ENCODE measurements at places on chromosomes 4 and X.
A peak's percentile ranks its signal among the peaks of the same experiment; 100 is the strongest.

GRCh38 chr4:10053635-10054453 lies 32.5 kb upstream of the SLC2A9 start:
- no peak for DNase-seq

DNA sequence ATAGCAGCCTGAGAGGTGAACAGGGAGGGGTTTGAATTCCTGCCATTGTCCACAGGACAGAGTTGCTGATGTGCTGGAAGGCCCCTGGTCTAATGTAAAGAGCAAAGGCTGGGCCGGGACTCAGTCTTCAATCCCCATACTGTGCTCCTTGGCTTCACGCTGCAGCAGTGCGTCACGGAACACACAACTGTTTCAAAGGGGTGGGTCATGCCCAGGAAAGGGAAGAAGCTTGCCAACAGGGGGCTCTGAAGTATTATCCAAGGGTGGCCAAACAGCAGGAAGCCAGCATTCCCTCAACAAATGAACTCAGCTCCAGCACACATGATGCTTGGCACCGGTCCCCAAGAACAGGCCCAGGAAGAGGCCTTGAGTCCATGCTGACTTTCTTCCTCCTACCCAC lies 122.5 kb downstream of the NFKB1 start:
- DNase-seq, result no peak

GRCh38 chr4:24805067-24805466 lies 9.7 kb downstream of the SOD3 start:
- DNase-seq, result no peak

DNA sequence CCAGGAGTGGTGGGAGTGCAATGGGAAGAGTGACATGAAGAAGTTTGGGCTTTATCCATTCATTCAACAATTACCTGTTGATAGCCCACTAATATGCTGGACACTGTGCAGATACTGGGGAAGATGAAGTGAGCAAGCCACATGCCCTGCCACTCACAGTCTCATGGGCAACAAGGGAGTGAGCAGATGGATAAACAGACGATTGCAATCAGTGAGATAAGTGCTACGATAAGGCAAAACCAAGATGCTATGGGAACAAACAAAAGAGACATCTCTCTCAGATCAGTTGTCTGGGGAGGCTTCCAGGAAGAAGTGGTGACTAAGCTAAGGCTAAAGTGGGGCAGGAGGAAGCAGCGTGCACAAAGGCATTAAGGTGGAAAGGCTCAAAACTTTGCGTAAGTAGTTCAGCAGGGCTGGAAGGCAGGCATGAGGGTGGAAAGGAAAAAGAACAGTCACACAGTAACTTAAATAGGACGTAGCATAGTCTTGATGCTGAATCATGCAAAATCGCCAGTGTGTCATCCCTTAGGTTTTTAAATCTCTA lies 31.7 kb downstream of the GAB3 start:
- DNase-seq, result no peak

DNA sequence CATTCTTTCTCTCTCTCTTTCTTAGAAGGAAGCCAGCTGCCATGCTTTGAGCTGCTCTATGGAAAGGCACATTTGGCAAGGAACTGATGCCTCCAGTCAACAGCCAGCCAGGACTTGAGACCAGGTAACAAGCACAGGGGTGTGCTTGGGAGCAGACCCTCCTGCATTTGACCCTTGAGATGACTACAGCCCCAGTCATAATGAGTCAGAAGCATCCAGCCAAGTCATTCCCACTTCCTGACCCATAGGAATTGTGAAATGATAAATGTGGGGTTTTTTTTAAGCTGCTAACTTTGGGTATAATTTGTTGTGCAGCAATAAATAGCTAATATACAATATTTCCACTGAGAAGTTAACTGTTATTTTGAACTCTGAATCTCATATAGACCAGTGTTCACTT lies 446.9 kb downstream of the GRXCR1 start:
- DNase-seq, result peak; percentile 17

- peak; percentile 89 for DNase-seq
These were observed 157.5 kb upstream of the ATP6AP2 start for GRCh38 chrX:40423299-40423698.

GRCh38 chrX:130110379-130111219 lies at the start of gene ELF4:
Gene ELF4, minus strand, starts transcription at chrX:130110497. Its CDS starts 29,167 bp downstream, at chrX:130081330.
- no peak for DNase-seq

DNA sequence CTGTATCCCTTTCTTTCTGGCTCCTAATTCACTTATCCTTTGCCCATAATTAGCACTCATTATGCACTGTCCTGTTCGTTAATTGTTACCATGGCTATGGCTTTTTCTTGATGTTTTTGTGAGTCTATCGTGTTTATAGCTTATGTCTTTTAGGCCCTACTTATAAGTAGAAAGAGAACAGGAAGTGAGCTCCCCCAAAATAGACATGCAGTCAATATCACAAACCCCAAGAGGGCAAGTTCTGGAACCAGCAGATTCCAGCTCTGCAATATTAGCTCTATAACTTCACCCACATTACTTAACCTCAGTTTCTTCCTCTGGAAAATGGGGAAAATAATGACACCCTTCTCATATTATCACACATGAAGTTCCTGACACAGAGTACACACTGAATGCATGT lies 7.4 kb upstream of the HS3ST1 start:
- DNase-seq, result no peak

- no peak for DNase-seq
These were observed 571.0 kb upstream of the KLHL4 start for GRCh38 chrX:86946569-86946968.

GRCh38 chr4:101555341-101555880 lies 208.1 kb upstream of the PPP3CA start:
- no peak for DNase-seq

- DNase-seq, result no peak
These were observed 60.3 kb upstream of the ZNF81 start for GRCh38 chrX:47776292-47777006.

GRCh38 chr4:132863619-132864018 lies 285.5 kb upstream of the PCDH10 start:
- no peak for DNase-seq

GRCh38 chr4:185384930-185385331 lies 10.8 kb downstream of the LRP2BP start:
- DNase-seq, result no peak

GRCh38 chr4:57110640-57111511 lies 691 bp upstream of the IGFBP7 start:
- peak; percentile 93 for DNase-seq

DNA sequence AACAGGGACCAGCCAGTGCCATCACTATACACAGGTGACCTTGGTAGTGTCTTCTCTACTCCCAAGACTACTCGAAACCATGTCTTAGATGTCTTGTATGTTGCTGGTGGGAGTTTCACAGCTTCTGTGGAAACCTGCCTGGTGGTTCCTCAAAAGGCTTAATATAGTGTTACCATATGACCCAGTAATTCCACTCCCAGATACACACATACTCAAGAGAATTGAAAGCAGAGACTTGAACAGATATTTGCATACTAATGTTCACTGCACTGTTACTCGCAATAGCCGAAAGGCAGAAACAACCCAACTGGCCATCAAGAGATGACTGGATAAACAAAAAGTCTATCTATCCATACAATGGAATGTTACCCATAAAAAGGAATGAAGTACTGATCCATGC lies 3.1 kb downstream of the TFDP3 start:
- no peak for DNase-seq

GRCh38 chr4:25330905-25331808 lies 18.6 kb downstream of the ZCCHC4 start:
- no peak for DNase-seq

GRCh38 chr4:27357283-27357682 lies 496.6 kb downstream of the STIM2 start:
- DNase-seq, result no peak

DNA sequence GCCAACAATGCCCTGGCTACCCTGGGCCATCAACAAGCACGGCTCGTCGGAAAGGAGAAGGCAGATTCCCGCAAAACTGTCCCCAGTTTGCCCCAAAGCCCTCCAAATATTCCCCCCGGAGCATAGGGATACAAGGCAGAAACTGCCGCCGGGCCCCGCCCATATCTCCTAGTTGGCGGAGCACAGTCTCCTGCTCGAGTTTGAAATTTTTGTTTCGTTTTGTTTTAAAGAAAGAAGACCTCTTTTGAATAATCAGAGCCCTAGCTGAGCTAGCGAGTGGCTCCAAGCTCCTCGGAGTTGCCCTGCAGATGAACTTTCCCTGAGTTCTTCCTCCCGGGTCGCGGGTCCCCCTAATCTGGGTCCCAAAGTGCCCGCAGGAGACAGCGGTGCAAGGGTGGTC lies 138.1 kb upstream of the ZIC3 start:
- no peak for DNase-seq

- DNase-seq, result no peak
These were observed 206.3 kb downstream of the SLC7A11 start for GRCh38 chr4:138035781-138036258.

DNA sequence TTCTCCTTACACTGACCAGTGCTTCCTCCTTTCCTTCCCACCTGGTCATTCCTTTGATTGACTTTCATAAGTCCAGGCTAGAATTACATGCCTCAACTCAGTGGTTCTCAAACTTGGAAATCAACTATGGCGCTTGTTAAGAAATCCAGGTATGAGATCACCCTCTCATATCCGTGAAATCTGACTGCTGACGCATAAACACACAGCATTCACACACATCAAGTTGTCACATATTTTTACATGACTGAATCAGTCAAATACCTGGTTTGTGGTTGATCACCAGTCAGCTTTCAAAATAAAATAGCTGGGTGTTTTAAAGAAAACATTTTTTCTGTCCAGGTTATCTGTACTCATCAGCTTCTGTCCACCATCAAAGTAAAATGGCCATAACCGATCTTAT lies 433.5 kb downstream of the AFF2 start:
- no peak for DNase-seq

DNA sequence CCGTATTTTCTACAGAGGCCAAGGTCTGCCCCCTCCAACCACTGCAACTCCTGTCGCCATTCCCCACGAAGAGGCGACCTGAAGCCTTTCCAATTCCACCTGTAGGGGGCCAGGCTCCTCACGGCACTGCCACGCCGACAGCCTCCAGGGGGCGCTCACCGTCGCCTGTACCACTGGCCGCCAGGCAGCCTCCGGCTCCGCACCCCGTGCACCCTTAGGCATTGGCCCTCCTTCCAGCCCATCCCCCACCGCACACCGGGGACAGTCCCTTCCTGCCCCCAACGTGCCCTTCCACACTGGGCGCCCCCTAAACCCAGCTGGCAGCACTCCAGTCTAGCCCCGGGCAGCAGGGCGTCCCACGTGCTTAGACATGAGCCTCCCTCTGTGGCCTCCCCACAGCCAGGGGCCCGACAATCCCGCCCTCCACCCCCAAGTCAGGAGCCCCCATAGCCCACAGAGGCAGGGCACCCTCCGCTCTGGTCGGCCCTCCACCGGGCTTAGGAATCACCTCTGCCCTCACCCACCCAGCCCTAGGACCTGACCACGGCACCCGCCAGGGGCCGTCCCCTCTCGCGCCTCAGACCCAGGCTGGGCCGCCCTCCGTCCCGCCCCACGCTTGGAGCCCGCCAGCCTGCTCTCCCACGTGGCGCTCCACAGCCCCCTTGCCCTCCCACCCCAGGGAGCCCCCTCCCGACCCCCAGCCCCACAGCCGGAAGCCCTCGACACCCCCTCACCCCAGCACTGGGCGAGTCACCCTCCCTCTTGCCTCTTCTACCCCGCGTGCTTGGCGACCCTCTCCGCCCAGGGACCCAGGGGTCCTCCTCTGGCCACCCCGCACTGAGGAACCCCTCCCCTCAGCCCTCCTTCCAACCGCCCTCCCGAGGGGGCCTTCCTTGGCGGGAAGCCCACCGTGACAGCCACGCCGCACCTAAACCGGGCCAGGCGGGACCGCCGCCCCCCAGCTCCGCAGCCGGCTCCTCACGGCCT lies 711 bp downstream of the PNMA6E start:
- no peak for DNase-seq

DNA sequence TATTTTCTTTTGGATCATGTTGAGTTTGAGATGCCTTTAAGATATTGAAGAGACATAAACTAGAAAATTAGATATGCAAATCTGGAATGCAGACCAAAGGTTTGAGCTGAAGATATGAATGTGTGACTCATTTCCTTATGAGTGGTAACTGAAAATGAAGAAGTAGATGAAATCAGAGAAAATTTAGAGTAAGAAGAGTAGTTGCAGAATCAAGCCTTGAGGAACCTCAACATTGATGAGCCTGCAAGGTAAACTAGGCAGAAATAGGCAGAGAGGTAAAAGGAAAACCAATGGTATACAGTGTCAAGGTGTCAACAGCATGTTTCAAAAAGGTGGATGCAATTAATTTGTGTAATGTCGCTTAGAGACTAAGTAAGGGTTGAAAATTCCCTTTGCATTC lies 142.8 kb downstream of the MOSPD2 start:
- DNase-seq, result no peak

GRCh38 chrX:11665168-11666111 lies at the start of gene ARHGAP6:
Gene ARHGAP6, minus strand, starts transcription at chrX:11665920. Its CDS starts 1,092 bp downstream, at chrX:11664828.
- no peak for DNase-seq

GRCh38 chr4:101031971-101032370 lies 315.4 kb downstream of the PPP3CA start:
- no peak for DNase-seq

GRCh38 chr4:136078976-136079375 lies 1453.3 kb downstream of the PCDH18 start:
- no peak for DNase-seq

GRCh38 chr4:7518871-7519637 lies 84.3 kb upstream of the PSAPL1 start:
- no peak for DNase-seq

GRCh38 chr4:84050015-84050414 lies 449.1 kb downstream of the NKX6-1 start:
- DNase-seq, result no peak

DNA sequence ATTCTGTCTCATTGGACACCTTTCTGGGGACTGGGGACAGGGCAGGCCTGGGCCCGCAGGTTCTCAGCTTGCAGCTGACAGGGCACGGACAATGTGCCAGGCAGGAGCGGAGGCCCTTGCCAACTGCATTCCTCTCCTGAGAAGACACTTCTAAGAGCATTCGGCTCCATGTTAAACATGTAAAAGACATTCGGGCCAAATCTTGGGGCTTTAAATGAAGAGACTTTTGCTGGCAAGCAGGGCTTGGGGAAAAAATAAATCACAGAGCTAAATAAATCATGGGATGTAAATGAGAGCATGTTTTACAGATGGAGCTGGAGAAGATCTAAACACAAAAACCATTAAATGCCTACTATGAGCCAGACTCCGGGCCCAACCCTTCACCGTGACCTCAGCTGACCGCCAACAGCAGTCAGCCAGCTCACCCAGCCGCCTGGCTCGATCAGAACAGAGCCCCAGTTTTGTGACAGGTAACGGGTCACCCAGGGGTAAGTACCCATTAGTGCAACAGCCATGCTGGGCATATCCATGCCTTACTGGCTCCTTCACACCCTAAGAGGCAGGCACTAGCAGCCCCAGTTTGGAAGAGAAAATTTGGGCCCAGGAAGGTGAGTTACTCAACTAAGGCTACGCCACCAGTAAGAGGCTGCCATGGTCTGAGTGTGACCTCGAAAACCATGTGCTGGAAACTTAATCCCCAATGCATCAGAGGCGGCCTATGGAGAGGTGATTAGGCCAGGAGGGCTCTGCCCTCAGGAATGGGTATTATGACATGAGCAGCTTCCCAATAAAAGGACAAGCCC lies 14.7 kb downstream of the WDR1 start:
- DNase-seq, result no peak

DNA sequence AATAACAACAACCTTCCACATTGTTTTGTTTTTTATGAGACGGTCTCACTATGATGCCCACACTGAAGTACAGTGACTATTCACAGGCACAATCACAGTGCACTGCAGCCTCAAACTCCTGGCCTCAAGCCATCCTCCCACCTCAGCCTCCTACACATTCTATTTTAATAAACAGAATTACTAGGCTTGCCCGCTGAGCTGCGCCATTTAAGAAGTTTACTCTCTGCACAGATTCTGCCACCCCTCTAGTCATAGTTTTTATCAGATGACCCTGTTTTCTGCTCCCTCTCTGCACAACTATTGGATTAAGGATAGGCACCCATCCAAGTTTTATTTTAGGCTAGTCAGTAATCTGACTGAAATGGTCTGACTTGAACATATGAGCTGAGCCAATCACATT lies 11.3 kb upstream of the COX18 start:
- DNase-seq, result peak; percentile 17
